ENCODE measurements at places on chromosomes 12 and 14. TPM values are rescaled to one million over a fixed set of nuclear protein-coding genes. Genes with fewer than 3 reads are reported as not detected.

The BEST3 gene
- total RNA-seq: not detected

The HOXC6 gene
- not detected for total RNA-seq

The ZNF384 gene
- total RNA-seq: 88.2 TPM

The DNAH10 gene
- 0.28 TPM for total RNA-seq

The MANSC4 gene
- not detected for total RNA-seq

The DHH gene
- 0.25 TPM for total RNA-seq

The PMCH gene
- not detected for total RNA-seq

The MAPKAPK5 gene
- 52.5 TPM for total RNA-seq

The TRPV4 gene
- total RNA-seq: not detected

The ASCL1 gene
- not detected for total RNA-seq

The SERPINA3 gene
- total RNA-seq: not detected

The OR11H7 gene
- total RNA-seq: not detected

The WIF1 gene
- total RNA-seq: not detected

The NGDN gene
- 48.0 TPM for total RNA-seq

The RDH5 gene
- total RNA-seq: 19.0 TPM

The GALNT6 gene
- total RNA-seq: 30.0 TPM

The STAB2 gene
- not detected for total RNA-seq

The SLCO1A2 gene
- total RNA-seq: not detected

The FGF6 gene
- total RNA-seq: not detected

The CLEC7A gene
- 0.36 TPM for total RNA-seq

The SMIM41 gene
- total RNA-seq: not detected

The ZNF385A gene
- 2.0 TPM for total RNA-seq

The DCAF11 gene
- 105 TPM for total RNA-seq

The KLRG1 gene
- total RNA-seq: 14.4 TPM

The IAPP gene
- not detected for total RNA-seq

The YAF2 gene
- total RNA-seq: 40.6 TPM

The CLEC4A gene
- total RNA-seq: 0.83 TPM

The PZP gene
- not detected for total RNA-seq

The TAS2R7 gene
- not detected for total RNA-seq

The KLRB1 gene
- total RNA-seq: 22.0 TPM

The DDN gene
- total RNA-seq: 0.30 TPM

The TMEM63C gene
- 0.48 TPM for total RNA-seq

The NR4A1 gene
- total RNA-seq: 8.6 TPM

Data from activated naive CD8-positive, alpha-beta T cell treated with anti-CD3 and anti-CD28 coated beads, Interleukin-2, amount 10 ng/mL, durations not matched to agents 7 days and 5 days (primary cell).